ENCODE measurements at places on chromosomes 13 and 19.
A peak's percentile ranks its signal among the peaks of the same experiment; 100 is the strongest.

DNA sequence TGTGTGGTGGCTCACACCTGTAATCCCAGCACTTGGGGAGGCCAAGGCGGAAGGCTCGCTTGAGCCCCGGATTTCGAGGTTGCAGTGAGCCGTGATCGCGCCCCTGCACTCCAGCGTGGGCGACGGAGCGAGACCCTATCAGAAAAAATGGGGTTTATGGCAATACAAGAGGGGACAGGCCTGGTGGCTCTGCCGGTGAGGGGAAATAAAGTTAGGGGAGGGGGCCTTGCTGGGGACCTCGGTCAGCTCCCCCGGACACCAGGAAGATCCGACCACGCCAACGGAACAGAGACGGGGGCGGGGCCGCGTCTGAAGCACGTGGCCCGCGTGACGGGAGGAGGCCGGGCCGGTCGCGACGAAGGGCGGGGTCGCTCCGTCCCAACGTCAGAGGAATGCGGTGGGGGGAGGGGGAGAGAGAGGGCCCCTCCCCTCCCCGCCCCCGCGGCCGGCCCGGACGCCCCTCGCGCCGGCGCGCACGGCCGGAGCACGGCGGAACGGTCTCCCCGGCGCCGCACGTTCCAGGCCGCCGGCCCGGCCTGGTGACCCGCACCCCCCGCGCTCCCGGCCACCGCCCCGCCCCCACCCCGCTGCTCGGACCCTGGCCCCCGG lies 1.9 kb upstream of the HNRNPL start:
- peak; percentile 94 for DNase-seq

GRCh38 chr19:18009412-18010066 lies 1.6 kb downstream of the ARRDC2 start:
- DNase-seq: no peak

DNA sequence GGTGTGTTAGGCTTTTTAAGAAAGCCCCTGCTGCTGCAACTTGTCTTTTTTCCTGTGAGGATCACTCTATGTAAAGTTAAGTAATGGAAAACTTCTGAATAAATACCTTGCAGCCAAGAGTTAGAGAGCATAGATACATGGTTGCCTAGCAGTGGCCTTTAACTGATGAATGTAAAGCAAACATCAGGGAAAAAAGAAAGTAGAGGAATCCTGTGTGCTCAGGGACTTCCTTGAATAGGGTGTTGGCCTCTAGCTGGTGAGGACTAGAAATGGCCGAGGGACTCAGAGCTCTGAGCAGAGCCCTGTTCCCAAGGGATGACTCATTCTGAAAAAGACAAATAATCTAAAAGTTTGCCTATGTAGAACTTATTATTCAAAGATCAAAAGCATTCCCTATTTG lies 135.7 kb downstream of the MIPEP start:
- no peak for DNase-seq

DNA sequence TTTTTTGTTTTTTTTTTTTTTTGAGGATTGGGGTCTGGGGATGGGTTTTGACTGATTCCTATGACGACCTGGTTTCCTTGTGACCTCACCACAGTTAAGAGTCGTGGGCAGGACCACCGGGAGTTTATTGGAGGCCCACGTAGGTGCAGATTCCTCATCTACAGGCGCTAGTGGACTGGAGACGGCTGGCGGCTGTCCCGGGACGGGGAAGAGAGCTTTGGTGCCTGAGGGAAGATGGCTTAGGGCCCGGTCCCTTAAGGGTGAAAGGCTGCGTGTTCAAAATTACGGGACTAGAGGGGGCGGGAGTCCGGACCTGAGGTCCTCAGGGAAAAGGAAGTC lies 682 bp upstream of the TEAD2 start:
- DNase-seq: peak; percentile 71

DNA sequence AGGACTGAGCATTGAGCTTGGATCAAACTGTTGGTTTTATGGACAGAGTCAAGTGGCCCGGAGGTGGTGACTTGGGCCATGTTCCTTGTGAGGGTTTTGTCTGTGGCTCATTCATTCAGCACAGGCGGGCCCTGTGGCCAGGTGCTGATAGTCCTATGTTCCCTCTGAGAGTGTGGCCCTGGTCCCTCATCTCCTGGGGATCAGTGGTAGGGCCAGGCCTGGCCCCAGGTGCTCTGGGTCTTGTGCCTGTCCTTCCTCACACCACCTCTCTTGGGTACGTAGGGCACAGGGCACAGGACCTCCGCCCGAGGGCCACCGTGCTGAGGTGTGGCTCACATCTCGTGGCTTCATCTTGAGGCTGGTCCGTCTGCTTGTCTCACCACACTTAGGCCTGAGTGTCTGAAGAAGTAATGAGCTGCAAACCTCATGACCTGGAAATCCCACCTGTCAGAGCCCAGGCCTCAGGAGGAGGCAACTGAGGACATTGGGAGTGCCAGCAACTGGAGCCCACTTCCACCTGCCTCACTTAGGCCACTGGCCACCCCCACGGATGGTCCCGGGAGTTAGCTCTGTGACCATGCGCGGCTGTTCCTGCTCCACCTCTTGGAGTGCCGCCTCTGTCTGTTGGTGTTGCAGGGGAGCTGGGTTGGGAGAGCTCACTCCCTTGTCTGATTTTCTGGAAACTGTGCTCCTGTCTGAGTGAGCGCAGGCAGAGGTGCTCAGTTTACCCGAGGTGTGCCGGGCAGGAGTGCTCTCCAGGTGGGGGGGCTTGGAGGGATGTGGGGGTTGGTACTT lies 53.4 kb downstream of the KDM4B start:
- no peak for DNase-seq

DNA sequence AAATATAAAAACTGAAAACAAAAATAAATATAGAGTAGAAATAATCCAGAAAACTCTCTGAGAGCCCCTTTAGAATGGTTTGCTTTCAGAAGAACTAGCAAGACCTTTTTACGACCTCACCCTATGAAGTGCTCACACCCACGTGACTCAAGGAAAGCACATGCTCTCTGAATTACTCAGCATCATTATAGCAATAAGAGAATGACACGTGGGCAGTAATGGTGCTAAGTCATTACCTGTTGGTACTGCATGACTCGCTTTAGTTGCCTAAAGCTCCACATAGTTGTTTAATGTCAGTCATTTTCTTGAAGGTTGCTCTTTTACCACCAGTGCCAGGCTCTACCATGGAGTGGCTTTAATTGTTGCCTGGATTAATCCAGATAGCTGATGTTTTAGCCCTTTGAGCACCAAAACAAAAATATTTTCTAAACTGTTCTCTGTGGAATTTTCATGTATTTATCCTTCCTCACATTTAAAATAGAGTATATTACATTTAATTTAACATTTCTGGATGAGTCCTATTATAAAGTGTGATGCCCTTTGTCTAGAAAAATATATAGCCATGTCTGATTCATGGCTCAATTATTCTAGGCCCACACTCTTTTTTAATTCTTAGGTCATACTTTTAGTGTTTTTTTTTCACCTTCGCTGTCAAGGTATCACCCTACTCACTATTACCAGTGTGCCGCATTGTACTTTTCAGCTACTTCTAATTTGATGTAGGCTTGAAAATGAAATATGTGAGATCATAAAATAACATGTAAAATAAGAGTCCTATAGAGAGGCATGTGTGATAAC lies 56.8 kb downstream of the THSD1 start:
- DNase-seq: no peak

- no peak for DNase-seq
Observed at GRCh38 chr19:15291089-15291488, 41.2 kb downstream of the BRD4 start.

- peak; percentile 56 for DNase-seq
Observed at GRCh38 chr13:30618186-30618929, 638 bp downstream of the USPL1 start.

DNA sequence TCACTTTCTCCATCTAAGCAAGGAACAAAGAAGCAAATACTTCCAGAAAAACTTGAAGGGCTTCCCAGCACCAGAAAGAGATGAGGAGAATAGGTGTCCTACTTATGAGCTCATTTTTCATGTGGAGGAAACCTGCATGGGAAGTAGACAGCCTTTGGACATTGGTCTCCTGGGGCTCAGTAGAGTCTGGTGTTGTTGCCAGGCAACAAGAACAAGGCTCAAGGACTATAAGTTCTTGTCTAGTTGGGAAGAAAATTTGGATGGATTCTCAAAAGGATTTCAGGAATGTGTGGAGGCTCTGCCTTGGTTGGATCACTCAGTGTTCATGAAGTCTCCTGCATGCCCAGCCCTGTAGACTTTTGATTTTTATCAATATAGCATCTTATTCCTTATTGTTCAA lies 84.5 kb downstream of the MBNL2 start:
- DNase-seq: peak; percentile 40

GRCh38 chr13:33910255-33910654 lies 92.3 kb downstream of the RFC3 start:
- DNase-seq: no peak

GRCh38 chr13:84077271-84077670 lies 195.0 kb upstream of the SLITRK1 start:
- no peak for DNase-seq

DNA sequence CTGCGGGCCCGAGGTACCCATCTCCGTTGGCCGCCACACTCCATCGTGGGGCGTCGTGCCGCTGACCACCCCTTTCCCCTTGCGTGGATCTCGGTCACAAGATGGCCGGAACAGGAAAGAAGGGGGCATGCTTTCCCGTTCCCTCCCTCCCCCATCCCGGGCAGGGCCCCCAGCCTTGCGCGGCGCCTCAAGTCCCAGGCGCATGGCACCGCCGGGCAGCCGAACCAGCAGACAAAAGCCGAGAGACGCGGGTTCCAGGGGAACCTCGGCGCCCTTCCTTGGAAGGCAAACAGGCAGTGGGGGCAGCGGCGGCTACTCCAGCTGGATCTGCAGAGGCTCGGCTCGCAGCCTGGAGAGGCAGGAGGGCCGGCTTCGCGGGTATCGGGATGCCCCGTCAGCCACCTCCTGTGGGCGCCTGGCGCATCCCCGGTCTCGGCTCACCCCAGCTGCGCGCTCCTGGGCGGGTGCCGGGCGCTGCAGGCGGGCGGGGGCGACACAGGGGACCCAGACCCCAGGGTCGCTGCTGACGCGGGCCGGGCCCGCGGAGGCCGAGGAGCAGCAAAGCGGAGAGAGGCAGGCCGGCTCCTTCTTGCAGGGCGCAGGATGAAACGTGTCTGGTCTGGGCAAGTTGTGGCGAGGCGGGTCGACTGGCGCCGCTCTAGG lies 439 bp downstream of the DZIP1 start:
- DNase-seq: no peak

GRCh38 chr13:44815623-44816022 lies 173.6 kb downstream of the NUFIP1 start:
- DNase-seq: peak; percentile 11

DNA sequence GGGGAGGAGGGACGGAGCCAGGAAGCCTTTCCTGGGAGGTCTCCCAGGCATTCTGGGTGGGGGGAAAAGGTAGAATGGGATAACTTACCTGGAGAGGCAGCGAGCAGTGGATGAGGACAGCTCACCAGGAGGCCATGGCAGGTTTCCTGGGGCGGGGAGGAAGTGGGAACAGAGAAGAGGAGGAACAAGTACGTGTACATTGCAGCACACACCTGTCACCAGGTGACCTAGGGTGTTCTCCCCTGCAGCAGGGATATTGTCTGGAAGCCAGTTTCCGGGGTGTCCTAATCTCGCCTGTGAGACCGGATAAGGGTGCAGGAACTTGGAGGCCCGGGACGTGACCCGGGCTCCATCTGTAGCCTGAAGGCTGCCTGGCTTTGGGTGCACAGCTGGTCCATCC lies at the start of gene FUT3:
Gene FUT3 (minus strand): TSS at position 148 of the 400 bp plus-strand sequence.
- no peak for DNase-seq

DNA sequence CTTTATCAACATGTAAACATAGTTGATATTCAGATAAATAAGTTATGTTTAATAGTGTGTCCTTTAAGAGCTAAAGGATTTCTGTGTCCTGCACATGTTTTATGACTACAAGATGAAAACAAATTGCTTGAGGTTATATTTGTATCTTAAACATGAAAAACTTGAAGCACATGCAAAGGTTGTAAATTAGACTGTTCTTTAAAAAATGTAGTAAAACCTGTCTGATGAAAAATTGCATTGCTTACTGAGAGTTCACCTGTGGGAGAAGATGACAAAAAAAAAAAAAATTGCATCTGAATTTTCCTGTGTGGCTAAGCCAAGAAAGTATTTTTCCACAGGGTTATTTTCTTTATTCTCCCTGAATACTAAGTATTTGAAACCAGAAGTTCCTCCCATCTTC lies 25.7 kb upstream of the LMO7 start:
- no peak for DNase-seq

- no peak for DNase-seq
Observed at GRCh38 chr13:96018135-96018534, 35.1 kb downstream of the UGGT2 start.

DNA sequence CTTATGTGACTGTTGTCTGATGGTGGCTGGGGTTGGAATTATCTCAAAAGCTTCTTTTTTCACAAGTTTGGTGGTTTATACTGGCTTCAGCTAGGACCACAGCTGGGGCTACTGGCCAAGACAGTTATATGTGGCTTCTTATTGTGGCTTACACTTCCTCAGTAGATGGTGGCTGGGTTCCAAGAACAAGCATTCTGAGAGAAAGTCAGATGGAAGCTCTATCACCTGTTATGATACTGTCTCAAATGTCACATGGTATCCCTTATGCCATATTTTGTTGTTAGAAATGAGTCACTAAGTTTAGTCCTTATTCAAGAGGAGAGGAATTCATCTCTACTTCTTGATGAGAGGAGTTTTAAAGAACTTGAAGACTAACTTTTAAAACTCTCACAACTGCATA lies 41.6 kb downstream of the NDFIP2 start:
- no peak for DNase-seq

DNA sequence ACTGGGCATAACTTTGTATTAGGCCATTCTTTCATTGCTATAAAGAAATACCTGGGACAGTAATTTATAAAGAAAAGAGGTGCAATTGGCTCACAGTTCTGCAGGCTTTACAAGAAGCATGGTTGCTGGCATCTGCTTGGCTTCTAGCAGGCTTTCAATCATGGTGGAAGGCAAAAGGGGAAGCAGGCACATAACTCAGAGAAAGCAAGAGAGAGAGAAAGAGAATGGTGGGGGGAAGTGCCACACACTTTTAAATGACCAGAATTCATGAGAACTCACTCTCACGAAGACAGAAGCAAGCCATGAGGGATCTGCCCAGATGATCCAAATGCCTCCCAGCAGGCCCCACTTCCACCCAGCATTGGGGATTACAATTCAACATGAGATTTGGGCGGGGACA lies 179.7 kb downstream of the SPRY2 start:
- DNase-seq: no peak

- DNase-seq: peak; percentile 37
Observed at GRCh38 chr13:98410612-98411011, 166.3 kb downstream of the STK24 start.

GRCh38 chr13:49314344-49314882 lies 66.7 kb downstream of the CDADC1 start:
- no peak for DNase-seq

GRCh38 chr19:48480558-48481500 lies 11.7 kb downstream of the CYTH2 start:
- no peak for DNase-seq

DNA sequence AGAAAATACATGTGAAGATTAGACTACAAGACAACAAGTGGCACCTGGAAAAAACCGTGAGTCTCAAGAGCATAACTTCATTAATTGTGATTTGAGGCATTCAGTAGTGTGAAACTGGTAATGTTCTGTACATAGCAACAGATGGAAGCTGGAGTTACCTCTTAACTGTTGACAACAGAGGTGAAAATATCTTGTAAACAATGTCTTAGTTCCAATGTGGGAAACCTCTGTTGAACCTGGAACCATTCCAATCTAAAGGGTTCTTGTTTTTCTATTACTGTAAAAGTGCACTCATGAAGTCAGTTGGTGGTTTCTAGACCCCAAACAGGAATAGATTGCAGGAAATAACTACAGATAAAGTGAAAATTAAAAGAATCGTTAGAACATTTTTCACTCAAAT lies 728.4 kb downstream of the SLITRK1 start:
- DNase-seq: no peak
